ENCODE measurements at places on chromosomes 1 and 21.

- DNase-seq, result no peak
Observed at GRCh38 chr1:218502383-218502782, 157.2 kb downstream of the TGFB2 start.

- no peak for DNase-seq
Observed at GRCh38 chr1:214923278-214923915, 159.1 kb upstream of the KCNK2 start.

DNA sequence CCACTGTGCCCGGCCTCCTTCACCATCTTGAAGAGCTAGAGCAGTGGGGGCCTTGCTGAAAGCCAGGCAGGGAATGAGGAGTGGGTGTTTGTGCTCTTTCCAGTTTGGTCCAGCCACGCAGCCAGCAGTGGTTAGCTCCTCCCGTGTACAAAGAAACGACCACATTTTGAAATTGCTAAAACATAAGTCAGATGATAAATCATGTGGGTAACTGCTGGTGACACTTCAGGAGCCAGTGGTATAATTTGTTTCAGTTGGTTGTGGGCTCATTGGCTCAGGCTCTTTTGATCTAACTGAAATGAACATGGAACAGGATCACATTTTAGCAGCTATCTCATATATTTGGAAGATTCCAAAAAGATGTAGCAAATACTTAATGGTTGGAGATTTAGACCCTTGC, 87.6 kb downstream of the MTR start:
- no peak for DNase-seq

DNA sequence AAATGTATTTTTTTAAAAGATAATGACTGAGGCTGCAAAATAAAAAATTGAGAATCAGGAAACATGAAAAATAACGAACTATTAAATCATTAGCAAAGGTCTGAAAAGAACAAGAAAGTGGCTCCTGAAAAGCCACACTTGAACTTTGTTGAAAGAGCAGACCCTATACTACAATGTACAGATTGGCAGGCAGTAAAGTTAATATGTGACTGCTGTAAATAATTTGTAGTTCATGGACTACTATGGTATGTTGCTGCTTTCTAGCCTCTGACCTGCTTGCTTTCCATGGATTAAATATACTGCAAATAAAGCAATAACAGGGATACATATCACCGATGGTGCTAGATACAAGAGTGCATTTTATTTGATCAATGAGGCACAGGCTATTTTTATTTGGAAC, 18.6 kb downstream of the NR5A2 start:
- no peak for DNase-seq

DNA sequence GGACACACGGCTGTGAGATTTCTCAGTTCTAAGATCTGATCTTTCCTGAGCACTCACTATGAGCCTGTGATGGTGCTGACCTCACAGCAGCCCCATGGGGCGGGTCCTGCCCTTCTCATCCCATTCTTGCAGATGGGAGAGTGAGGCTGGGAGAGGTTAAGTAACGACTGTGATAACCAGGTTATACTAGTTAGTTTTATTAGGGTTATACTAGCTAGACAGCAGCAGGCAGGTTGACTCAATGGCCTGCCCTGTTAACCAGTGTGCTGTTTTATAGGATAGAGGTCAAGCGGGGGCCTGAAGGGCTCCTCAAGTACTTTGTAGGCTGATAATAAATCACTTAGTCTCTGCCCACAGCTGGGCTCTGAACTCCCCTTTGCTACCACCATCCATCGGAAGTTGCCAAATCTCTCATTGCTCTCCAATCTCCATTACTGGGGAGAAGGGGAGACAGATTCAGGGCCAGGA, 4.8 kb downstream of the CNTN2 start:
- no peak for DNase-seq

GRCh38 chr1:66247415-66248208, 286.3 kb upstream of the SGIP1 start:
- DNase-seq, result no peak

DNA sequence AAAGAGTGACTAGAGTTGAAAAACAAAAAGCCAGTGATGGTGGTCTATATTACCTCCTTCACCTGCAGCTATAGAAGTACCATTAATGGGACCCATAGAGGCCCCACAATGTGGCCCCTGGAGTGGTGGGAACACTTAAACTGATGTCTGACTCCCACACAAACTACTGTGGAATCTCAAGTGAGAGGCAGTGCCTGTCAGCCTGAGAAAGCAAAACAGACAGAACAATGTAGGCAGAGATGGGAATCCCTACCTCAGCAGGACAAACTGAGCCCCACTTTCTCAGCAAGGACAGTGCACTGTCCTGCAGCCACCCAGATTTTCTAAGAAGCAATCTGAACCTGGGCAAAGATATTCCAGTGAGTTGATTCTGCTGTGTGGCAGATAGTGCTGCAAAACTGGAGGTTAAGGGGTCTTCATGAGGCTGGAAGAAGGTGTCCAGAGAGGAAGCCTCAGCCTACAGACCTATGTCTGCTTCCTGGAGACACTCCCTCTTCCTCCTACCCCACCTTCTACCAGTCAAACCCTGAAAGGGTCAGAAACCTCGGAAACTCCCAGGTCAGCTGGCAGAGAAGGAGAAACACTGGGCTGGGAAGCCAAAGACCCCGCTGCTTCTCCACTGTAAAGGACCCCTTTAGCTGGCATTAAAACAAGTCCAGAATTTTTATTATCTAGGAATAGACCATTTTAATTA, 228.7 kb downstream of the C1orf94 start:
- no peak for DNase-seq

GRCh38 chr1:40851643-40852042, 10.5 kb downstream of the CITED4 start:
- no peak for DNase-seq

DNA sequence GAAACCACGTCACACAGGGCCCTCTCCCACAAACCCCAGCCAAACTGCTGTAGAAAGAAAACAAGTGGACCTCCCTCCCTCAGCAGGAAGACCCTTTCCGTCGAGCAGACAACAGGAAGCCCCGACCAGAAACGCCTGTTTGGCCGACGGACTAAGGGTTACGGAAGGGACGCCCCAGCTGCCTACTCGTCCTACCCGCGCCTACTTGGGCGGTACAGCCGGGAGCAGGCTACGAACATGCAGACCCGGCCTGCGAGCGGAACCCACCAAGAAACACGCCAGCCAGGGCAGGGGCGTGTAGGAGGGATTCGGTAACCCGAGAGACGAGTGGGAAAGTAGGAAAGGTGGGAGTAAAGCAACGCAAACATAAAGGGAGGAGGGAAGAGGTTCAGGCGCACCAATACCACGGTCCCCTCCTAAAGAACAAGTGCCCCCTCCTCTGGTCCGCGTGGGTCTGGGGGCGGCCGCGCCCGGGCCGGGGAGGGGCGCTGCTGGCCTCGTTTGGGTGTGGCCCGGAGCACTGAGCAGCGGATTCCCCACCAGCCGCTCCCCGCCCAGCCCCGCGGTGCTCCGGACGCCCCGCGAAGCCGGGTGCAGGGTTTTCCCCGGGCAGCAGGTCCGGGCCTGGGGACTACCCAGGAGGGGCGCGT, 450 bp downstream of the S100A10 start:
- DNase-seq, result no peak

DNA sequence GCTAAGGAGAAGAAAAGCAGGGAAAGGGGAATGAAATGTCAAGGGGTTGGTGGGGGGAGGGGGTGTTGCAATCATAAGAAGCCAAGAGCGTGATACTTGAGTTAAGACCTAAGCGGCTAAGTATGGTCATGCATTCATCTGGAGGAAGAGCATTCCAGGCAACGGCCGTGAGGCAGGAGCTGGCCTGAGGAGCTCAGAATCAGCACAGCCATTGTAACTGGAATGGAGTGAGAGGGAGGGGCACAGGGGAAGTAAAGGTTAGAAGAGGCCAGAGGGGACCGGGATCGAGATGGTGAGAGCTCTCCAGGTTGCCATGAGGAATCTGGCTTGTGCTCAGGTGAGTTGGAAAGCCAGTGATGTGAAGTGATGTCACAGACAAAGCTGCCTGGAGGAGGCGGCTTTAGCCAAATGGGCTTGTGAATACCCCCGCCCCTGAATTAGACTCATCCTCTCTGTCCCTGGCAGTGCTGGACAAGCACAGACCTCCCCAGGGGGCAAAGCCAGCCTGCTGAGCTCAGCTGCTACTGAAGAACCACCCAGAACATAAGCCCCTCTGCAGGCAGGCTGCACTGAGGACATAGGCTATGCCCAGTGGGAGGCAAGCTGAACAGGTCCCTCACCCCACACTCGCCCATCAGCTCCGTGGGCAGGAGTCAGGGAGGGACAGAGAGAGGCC, 61.1 kb upstream of the LAPTM5 start:
- no peak for DNase-seq

DNA sequence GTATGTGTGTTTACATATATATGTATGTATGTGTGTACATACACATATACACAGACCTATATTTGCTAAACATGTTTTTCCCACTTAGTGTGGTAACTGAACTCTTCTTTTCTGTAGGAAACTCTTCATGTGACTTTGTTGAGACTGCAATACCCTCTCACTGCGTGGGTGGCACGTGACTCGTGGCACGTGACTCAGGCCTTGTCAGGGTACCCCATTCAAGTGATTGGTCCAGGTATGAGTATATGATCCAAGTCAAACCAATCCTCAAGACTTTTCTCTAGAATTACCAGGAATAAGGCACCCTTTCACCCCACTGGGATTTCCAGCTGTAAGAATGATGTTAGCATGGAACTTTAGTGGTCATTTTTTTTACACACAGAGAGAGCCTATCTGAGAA, 149.2 kb upstream of the KCNK2 start:
- DNase-seq, result no peak

GRCh38 chr1:75133750-75134646, at the start of gene LHX8:
Gene LHX8 (plus strand): TSS chr1:75134388. CDS start chr1:75136615, 2,227 bp downstream.
- DNase-seq, result no peak

- DNase-seq, result no peak
Observed at GRCh38 chr1:7609311-7609994, 161.6 kb upstream of the VAMP3 start.

GRCh38 chr21:41227357-41228005, 59.5 kb downstream of the BACE2 start:
- DNase-seq, result no peak

DNA sequence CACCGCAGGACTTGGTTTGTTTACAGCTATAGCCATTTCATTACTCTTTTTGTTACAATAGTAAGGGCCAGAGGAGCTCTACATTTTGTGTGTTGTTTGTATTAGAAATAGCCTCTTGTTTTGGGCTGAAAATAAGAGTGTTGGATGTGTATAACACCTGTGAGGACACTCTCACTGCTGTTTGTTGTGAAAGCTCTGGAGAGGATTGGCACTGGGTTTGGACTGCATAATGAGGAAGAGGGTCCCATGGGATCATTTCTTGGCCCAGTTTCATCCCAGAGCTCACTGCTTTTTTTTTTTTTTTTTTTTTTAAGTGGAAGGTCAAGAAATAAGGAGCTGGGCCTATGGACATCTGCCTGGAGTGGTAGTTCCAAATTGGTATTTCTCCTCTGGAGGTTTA, 61.6 kb upstream of the KIAA0040 start:
- no peak for DNase-seq

DNA sequence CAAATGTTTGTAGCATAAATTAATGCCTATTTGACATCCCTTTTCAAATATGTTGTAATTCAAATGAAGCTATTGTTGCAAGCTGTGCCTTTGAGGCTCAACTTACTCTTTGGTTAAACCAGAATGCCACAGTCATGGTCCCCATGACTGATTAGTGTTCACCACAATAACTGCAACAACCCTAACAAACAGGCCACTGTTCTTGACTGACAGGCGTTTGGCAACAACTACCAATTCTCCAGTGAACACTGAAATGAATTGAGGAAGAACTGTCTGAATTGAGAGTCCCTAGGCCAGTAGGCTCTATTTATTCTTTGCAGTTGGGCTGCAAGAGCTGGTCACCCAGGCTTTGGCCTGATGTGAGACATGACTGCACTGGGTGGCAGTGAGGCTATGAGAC, 6.6 kb upstream of the TMEM167B start:
- DNase-seq, result no peak

DNA sequence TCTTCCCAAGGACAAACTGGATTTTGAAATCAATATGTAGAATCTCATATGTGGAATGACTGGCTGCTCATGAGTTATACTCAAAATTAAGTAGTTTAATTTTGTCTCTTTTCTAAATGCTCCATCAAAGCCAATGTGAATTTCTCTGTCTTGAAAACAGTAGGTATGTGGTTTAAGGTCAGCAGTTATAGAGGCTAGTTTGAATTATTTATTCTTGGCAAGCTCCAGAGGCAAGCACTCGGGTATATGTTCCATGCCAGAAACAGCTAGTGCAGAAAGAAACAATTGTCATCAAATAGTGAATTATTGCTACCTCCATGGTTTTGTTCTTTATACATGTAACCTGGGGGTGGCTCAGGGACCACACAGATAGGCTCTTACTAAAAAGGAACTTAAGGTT, 63.5 kb downstream of the LRIG2 start:
- no peak for DNase-seq

GRCh38 chr1:98005326-98006010, 84.6 kb upstream of the DPYD start:
- DNase-seq, result no peak

DNA sequence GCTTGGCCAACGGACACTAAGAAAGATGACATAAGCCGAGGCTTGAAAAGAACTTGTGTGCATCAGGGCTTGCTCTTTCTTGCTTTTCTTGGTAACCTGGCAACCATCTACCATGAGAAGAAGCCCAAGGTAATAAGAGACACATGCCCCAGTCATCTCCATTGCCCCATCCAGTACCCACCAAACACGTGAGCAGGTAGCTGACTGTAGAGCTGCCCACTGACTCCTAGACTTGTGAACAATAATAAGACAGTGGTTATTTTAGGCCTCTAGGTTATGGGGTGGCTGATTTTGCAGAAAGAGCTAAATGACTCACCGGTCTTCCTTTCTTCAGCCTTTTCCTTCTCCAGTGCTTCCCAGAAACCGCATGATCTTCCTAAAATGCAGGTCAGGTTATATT, 105.0 kb upstream of the JUN start:
- no peak for DNase-seq

DNA sequence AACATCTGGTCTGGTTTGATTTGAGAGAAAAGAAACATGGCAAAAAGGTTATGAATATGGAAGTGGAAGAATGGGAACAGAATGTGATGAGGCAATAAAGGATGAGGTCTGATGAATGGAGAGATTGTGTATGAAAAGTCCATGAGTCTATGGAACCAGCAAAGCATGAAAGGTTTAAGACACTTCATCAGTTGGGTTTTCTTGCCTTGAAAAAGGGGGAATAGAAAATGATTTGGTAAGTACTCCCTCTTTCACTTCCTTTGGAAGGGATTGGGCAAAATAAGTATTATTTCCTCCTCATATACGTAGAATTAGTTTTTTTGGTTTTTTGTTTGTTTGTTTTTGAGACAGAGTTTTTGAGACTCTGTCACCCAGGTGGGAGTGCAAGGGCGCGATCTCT, 155.8 kb downstream of the TRIM33 start:
- DNase-seq, result no peak

Measured in thoracic aorta (tissue), 2 donors.